ENCODE measurements at places on chromosomes 3 and 15. TPM values are rescaled to one million over a fixed set of nuclear protein-coding genes. Genes with fewer than 3 reads are reported as not detected.
A peak's percentile ranks its signal among the peaks of the same experiment; 100 is the strongest.

- DNase-seq = no peak
These were observed 277.5 kb upstream of the P2RY1 start for GRCh38 chr3:152557302-152557999.

DNA sequence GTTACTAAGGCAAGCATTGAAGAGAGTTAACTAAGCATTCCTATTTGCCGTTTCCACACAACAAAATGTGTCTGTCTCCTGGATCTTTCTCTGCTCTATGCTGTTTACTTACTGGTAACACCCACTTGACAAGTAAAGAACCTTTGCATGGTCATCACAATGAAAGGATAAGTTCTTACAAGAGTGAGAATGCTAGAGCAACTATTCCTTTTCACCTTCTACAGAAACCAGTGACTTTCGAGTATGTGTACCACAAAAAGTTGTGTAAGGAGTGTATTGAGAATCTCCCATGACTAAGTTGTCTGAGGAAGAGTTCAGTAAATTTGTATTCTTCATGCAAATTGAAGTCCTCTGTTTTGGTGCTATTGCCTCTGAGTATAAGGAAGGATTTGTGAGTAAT, 10.8 kb downstream of the TIPARP start:
- DNase-seq = no peak

DNA sequence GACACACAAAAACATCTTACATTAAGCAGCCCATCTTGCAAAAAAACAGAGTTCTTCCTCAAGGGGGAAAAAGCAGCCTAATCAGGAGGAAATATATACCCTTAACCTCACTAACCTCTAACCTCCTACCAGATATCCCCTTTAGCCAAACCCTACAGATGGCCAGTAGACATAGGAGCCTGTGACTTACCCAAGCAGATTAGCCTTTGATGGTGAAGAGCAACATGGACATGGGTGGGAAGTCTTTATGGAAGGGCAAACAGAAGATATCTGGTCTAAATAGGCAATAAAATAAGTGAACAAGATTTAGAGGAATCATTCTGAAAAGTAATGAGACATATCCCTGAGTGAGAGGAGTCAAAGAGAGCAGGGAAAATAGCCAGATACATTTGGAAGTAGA, 119.4 kb upstream of the ARPP21 start:
- no peak for DNase-seq

ANKRD34C gene
- total RNA-seq = not detected

P2RY14 gene
- total RNA-seq = 0.63 TPM

GRCh38 chr3:108103886-108104797, 13.3 kb upstream of the CD47 start:
- no peak for DNase-seq

DNA sequence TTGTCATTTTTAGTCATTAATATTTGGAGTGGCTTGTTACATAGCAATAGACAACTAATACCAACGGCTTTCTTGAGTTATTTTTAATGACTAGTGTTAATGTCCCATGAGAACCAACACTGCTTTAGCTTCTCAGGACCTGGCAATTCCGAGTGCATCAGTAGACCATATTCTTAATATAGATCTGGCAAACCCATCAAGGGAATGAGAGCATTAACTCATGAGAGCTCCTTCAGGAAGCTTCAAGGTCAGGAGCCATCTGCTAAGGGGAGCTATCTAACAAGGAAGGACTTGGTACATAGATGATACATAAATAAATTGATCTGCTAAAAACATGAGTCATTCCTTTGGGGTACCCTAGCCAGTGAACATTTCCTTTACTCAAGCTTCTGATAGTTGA, 122.6 kb upstream of the EPHA3 start:
- no peak for DNase-seq

DNA sequence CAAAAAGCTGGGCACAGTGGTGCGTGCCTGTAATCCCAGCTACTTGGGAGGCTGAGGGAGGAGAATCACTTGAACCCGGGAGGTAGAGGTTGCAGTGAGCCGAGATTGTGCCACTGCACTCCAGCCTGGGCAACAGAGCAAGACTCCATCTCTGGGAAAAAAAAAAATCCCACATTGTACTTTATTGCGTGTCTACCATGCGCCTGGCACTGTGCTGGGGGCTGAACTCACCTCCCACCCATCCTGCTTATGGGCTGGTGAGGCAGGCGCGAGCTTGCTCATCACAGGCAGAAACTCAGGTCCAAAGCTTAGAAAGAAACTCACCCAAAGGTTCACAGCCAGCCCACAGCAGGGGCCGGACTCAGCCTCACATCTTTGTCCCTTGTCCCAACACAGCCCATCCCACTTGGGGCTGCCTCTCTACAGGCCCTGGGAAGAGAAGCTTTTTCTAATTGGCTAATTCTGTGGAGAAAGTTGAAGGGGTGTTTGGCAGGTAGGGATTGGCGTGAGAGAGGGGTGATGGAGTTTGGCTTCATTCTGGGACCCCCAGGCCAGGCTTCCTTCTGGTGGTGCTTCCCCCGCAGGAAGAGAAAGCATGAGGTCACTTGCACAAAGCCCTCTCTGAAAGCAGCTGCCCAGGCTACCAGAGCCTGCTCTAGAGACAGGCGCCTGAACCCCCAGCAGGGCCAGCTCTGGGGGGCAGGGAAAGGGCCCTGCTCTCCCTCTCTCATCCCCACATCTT, 122.6 kb upstream of the SMAD3 start:
- DNase-seq = no peak

SRGAP3 gene
- 5.9 TPM for total RNA-seq

TMPRSS7 gene
- total RNA-seq = not detected

OR5H14 gene
- total RNA-seq = not detected

DNA sequence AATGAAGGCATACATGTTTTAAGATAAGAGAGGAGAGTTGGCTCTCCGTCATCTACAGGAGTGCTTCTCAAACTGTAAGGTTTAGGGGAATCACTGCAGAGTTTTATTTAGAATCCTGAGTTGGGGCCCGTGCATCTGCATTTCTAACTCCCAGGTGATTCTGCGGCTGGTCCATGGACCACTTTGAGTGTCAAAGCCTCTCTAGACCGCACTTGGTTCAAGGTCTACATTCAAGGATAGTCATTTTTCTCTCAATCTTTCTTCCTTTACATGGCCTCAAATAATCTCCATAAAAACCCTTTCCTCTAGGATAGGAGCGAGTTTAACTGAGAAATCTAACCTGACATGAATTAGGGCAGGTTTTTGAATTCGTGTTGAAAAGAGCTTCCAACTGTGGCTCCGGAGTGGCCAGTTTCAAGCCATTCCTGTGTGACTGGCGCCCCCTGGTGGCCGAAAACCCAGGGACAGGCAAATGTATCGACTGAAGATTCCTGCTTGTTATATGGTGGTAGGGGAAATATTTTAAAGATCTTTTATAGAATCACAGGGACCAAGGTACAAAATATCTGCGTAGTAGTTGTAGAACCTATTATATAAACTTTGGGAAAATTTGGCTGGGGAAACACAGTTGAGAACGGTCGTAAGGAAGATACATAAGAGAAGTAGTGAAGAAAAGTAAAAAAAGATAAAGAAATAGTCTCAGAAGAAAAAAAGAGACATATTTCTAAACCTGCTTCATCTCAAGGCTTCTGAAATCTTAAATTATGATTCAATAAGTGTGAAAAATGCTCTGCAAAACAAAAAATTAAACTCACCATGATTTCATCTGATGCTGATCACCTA, 11.9 kb downstream of the GABRR3 start:
- DNase-seq = peak; percentile 93
